ENCODE measurements at places on chromosomes 13 and 19.

GRCh38 chr13:72437458-72437857 lies 290.0 kb downstream of the MZT1 start:
- DNase-seq = no peak

DNA sequence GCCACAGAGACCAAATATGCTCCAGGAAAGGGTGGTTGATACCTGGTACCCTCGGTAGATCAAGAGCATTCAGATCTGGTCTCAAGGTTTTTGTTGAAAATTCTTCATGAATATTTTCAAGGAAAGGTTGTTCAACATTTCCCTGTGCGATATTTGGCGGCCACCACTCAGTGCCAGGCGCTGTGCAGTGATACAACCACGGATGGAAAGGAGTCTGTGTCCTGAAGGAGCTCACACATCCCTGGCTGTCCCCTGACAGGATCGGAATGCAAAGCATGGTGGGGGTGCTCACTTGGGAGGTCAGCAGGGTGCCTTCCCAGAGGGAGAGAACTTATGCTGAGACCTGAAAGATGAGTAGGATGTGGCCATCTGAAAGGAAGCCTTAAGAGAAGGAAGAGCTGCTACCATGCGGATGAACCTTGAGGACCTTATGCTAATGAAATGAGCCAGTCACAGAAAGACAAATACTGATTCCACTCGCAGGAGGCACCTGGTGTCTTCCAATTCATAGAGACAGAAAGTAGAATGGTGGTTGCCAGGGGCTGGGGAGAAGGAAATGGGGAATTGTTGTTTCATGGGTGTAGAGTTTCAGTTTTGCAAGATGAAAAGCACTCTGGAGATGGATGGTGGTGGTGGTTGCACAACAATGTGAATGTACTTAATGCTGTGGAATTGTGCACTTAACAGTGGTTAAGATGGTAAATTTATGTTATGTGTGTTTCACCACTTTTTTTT lies 41.6 kb downstream of the HSPH1 start:
- no peak for DNase-seq

DNA sequence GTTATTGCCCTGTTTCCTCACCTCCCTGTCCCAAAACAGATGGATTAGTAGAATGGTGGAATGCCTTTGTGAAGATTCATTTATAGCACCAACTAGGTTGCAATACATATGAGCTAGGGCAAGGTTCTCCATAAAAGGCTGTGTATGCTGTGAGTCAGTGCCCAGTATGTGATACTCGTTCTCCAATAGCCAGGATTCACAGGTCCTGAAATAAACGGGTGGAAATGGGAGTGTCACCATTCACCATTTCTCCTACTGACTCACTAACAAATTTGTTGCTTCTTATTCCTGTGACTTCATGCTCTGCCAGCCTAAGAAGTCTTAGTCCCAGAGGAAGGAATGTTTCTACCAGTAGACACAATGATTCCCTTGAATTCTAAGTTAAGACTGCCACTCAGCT lies 1745.4 kb downstream of the SLITRK1 start:
- no peak for DNase-seq

DNA sequence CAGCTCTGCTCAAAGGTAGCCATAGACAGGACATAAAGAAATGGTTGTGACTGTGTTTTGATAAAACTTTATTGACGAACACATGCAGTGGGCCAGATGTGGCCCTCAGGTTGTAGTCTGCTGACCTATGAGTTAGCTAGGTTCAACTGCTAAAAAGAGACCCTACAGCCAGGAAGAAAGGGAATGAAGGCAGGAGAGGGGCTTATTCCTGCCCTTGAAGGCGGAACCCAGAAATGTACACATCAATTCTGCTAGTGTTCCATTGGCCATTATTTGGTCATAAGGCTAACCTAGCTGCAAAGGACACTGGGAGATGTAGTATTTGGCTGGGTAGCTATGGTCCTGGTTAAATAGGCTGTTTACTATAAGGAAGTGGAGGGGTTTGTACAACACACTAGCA lies 18.0 kb downstream of the APBA3 start:
- DNase-seq = no peak

DNA sequence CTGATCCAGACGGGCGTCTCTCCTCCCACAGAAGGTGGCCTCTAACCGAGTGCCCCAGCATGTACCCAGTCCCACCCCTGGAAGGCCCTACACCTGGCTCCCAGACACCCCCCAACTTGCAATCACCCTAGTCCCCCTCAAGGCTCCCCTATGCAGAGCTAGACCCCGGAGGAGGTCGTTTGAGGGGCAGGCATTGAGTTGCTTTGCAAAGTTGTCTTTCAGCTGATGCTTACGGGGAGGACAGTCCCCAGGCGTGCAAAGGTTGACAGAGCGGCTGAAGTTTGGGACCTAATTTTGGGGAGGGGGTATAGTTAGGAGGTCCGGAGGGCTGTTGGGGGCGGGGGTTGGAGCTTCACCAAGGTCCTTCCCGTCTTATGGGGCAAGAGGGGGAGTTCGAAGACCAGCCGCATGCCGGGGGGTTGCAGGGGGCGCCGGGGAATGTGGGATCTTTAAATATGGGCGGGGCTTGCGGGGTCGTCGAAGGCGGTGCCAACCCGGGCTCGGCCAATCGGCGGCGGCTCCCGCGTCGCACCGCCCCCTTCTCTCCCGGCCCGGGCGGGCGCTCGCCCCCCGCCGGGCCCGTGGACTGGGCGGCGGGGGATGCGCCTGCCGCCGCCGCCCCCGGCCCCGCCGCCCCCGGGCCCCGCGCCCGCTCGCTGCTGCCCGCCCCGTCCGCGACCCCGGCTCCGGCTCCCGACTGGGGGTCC lies at the start of gene KCNN1:
KCNN1 (plus strand) TSS at position 558 of the 707 bp plus-strand sequence. CDS start 6,782 bp downstream, outside the sequence.
- no peak for DNase-seq

- DNase-seq = no peak
Observed at GRCh38 chr13:93222976-93223375, 3.6 kb upstream of the GPC6 start.

GRCh38 chr19:6047741-6048251 lies 62.5 kb downstream of the RFX2 start:
- DNase-seq = no peak

GRCh38 chr13:106523576-106523975 lies 11.9 kb downstream of the EFNB2 start:
- DNase-seq = no peak

DNA sequence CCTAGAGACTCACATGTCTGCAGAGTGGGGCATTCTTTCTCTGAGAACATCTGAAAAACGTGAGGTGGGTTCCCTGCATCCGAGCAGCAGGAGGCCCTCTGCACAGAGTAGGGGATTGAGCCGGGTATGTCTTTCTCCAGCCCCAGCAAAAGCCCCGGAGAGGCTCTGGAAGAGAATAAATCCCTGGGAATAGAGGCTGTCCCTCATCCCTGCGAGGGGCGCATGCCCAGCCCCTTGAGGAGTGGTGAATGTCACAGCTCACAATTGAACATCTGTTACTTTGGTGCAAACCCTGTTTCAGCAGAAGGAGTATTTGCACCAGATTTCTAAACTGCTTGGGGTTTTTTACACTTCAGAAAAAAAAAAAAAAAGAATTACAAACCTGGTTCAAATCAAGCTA lies 164.6 kb downstream of the FGF14 start:
- no peak for DNase-seq

DNA sequence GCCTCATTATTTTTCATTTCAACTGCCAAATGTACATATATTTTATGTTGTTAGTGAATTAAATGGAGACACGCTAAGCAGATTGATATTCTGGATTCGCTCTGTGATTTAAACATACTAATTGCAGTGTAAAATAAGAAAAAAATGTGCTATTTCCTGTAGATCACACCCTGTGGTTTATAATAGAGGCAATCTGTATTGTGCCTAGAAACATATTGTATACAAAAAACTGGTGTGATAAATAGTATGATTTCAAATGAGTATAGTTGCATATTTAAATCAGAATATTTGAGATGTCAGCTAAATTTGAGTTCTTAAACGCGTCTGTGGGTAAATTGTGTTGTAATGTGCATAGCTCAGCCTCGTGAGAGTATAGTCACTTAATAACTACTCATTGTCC lies 643.9 kb downstream of the TBC1D4 start:
- DNase-seq = no peak

DNA sequence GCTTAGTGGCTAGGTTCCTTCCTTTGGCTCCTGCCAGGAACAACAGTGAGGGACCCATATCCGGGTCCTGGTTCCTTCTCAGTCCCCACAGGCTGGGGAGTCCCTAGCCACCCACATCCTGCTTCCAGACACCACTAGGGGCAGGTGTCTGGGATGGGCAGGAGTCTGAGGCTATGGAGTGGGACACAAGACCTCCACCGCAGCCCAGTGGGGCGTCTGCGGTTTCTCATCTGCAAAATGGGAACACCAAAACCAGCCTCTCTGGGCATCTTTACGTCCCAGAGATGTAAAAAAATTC lies 879 bp upstream of the FCGBP start:
- DNase-seq = no peak

DNA sequence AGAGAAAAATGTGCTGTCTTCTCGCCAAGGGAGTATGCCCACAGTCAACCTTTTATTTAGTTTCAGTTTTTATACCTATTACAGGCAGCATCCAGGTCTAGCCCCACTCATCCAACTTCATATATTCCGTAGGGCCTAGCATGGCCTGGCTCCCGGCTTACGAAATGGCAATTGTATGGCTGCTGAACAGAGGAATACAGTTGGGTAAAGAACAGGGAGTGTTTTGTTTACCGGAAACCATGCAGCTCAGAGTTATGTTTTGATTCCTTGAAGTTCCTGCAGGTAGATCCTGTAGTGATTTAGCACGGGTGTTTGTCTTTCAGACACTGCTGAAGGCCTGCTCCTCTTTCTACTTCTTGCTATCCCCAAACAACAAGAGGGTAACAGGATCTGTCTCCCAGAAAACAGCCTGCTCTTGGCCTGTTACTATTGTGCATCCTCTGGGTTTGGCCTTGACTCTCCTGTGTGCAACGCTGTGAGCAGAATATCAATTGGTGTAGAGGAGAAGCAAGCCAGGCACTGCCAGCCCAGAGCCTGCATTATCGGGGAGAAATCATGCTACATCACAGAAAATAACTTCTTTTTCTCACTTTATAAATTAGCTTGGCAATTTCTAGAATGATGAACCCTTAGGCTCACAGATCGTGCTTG lies 32.4 kb downstream of the OLFM4 start:
- DNase-seq = no peak

- no peak for DNase-seq
Observed at GRCh38 chr19:30431591-30431990, 59.4 kb downstream of the ZNF536 start.

DNA sequence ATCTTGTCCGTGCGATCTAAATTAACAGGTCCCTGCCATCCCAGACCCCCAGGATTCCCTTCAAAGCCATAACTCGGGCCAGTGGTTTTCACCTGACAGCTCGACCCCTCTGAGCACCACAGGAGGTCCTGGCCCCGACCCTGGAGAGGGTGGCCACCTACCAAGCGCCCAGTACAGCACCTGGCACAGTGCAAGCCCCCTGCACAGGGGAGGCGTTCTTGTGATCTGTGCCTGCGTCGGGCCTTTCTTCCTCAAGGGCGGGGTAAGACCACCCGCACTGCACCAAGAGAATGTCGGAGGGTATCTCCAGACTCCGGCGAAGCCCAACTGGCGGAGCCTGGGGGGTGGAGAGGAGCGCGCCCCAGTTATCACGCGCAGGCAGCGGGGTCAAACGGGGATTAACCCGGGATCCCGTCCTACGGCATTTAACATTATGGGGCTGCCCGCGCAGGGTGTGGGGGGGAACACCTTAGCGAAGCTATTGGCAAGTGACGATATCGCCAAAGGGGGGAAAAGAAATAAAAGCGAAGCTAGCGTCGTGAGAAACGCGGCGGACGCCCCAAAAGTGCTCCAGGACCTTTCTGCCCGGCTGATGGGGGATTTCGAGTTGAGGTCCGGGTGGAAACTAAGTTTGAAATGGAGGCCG lies 1.3 kb upstream of the HNRNPL start:
- DNase-seq = no peak

DNA sequence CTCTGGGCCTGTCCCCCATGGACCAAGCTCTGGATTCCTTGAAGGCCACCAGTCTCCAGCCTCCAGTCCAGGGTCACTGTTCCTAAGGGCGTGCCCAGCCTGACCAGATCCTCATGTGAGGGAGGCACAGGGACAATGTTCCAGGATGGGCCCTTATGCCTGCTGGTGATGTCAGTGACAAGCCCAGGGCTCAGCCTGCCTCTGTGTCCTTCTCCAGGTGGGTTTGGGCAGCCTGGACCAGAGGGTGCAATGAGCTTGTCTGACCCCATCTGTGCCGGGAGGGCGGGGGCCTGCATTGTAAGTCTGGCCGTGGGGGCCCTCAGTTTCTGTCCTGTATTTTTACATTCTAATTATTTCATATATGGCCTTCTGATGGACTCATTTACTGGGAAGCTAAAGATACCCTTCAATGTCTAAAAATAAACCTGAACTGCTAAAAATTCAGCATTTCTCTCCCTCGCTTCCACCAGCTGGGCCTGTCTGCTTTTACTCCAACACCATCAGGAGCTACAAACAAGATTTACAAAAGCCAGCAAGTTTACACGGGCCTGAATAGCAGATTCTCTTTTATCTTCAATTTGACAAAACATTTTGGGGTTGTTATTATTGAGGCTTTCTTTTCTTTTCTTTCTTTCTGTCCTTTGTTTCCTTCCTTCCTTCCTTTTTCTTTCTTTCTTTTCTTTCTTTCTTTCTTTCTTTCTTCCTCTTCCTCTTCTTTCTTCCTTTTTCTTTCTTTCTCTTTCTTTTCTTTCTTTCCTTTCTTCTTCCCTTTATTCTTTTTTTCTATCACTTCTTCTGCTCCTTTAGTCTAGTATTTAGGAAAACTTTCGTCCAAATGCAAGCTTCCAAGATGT lies 34.2 kb upstream of the C19orf12 start:
- DNase-seq = no peak

GRCh38 chr13:58300974-58301681 lies 669.6 kb downstream of the PCDH17 start:
- no peak for DNase-seq

GRCh38 chr13:43102304-43102703 lies 78.9 kb downstream of the DNAJC15 start:
- DNase-seq = no peak

DNA sequence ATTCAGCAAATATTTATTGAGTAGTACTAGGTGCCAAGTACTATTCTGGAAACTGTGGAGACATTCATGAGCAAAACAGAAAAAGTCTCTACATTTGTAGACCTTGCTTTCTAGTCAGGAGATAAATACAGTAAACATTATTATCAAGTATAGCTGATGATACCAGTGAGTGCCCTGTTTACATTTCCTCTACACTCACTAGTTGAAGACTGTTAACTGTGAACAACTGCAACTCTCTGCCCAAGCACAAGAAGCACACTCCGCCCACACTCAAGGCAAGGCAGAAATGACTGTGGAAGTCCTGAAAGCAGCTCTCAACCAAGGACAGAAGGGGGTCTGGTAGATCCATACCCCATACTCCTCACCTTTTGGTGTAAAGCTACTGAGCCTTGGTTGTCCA lies 837.0 kb downstream of the DIAPH3 start:
- DNase-seq = no peak

Measured in omental fat pad (tissue), 4 donors.